T-helper 9 cell (primary cell): ENCODE measurements at places on chromosomes 7 and 10.
A peak's percentile ranks its signal among the peaks of the same experiment; 100 is the strongest.

- DNase-seq: no peak
Observed at GRCh38 chr10:131641898-131642297, 258.9 kb upstream of the PPP2R2D start.

GRCh38 chr10:34716958-34717357 lies 98.1 kb downstream of the PARD3 start:
- no peak for DNase-seq

- DNase-seq: no peak
Observed at GRCh38 chr10:130989670-130990232, 321.8 kb downstream of the TCERG1L start.

GRCh38 chr10:130109796-130110245 lies 809 bp downstream of the C10orf143 start:
- DNase-seq: peak; percentile 71

DNA sequence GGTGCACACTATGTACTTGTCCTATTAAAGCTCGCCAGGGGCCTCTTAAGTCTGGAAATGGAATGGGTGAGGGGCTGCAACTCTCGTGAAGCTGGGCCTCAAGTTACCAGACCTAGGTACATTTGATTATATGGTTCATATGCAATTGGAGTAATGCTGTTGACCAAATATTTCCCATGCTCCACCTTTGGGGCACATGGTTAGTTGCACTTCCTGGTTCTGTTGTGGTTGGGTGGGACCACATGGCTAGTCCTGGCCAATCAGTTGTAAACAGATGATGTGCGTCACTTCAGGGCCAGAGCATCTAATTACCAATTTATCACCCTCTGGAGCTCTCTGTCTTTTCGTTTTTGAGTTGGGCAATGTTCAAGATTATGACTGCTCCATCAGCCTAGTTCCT lies 39.5 kb upstream of the OPN4 start:
- DNase-seq: no peak

DNA sequence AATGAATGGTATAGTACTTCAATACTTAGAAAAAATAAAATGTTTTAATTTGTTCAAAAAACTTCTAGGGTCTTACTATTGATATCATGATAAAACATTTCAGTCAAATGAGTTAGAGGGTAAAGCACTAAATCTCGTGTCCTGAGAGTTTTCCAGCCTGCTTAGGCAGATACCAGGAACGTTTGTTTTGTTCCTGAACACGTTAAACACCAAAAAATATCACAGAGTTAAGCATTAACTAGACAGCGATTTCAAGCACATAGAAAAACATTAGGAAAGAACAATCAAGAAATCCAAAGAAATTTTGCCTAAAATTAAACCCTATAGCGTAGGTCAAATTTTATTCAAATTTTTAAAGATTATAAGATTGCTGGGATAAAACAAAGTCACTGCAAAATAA lies 204.6 kb upstream of the AGR3 start:
- no peak for DNase-seq

DNA sequence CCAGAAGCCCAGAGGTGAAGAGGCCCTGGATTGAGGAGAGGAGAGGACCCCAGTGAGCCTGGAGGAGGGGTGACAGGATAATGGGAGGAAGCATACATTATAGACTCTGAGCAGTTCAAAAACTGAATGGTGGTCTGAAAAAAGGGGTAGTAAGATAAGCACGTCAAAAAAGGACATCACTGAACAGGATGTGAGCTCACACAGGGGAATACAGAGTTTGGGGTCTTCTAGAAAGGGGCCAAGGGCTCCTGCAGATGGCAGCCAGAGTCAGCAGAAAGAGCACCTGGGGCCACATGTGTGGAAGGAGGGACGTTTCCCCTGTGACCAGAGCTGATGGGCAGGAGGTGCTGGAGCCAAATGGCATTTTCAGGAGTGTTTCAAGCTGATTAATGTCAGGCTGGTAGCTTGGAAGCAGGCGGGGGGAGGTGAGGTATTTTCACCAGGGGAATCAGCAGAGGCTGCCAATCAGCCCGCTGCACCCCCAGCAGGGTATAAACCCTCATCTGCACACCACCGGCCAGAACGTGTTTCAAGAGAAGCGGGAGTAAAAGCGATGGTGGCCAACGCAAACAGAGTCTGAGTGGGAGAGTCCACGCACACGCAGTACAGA lies 85.8 kb downstream of the TNS3 start:
- no peak for DNase-seq

GRCh38 chr10:16887565-16887964 lies 70.3 kb upstream of the RSU1 start:
- no peak for DNase-seq

- no peak for DNase-seq
Observed at GRCh38 chr7:130409067-130409711, 28.9 kb downstream of the CPA1 start.

- DNase-seq: no peak
Observed at GRCh38 chr10:88249450-88249849, 333.7 kb downstream of the RNLS start.

DNA sequence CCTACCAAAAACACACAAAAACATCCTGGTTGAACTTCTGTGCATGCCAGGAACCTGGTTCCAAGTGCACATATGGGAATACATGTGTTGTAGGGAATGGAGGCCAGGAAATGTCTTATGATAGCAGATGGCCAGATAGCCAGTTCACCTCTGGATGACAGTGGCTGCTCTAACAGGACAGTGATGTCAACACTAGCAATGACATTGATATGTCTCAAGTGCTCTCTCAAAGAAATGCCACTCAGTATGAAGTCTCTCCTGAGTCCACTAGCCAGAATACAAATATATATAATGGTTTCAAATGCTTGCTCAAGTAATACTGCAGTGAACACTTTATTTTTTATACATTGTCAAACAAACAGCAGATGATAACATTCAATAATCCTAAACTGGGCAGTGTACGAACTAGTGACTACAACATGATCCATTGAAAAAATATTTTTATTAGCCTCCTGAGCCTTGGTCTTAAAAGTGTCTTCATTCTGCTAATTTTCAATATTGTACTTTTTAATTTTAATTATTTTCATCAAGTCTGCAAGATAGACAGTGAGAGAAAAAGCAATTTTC lies 26.0 kb upstream of the PCDH15 start:
- no peak for DNase-seq

GRCh38 chr10:133025558-133026090 lies 62.1 kb upstream of the ADGRA1 start:
- DNase-seq: no peak

DNA sequence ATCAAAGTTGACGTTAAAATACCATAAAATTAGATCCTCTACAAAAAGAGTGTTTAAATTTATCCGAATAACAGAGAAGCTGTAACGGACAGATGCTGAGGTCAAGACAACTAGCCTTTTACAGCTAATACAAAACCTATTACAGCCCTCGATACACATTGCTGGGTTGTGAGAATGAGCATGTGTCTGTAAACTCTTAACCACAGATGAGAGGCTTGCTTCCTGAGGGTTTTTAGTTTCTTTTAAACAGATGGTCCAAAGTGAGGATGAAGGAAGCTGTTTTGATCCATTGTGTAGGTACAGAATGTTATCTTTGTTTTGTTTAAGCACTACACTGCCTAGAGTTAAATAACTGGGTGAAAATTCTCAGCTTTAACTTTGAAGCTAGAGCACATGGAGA lies 578.2 kb downstream of the PARD3 start:
- no peak for DNase-seq

- DNase-seq: no peak
Observed at GRCh38 chr7:22052674-22053365, 107.1 kb upstream of the CDCA7L start.

DNA sequence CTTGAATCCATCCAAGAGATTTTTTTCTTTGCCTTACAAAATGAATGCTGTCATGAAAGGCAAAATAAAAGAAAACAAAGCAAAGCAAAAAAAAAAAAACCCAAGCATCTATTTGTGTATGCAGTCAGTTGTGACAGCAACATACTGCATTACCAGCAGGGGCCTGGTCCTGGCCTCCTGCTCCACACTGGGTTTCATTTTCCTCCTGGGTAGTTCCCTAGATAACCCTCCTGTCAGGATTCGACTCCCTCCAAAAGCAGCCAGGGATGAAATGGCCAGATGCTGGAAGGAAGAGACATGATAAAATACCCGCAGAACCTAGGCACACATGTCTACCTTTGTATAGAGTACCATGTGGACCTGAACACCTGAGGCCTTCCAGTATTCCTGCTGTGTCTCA lies 148.6 kb downstream of the NRCAM start:
- no peak for DNase-seq

GRCh38 chr7:121278120-121279021 lies 50.4 kb upstream of the WNT16 start:
- DNase-seq: no peak

DNA sequence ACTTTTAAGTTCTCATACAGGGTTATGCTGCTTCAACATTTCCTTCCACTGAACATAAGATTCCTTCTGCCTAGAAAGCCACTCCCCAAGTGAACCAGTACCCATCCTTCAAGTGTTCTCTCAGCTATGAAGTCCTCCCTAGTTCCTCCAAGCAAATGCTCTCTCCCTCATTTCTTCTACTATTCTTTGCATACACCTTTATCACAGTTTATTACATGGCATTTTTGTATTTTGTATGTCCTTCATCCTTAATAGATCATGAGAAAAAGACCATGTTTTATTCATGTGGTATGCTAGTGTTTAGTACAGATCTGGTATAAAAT lies 1.9 kb downstream of the SYPL1 start:
- no peak for DNase-seq

- no peak for DNase-seq
Observed at GRCh38 chr7:56218510-56218909, 102.3 kb upstream of the NUPR2 start.

- no peak for DNase-seq
Observed at GRCh38 chr10:2826675-2827074, 240.7 kb upstream of the PFKP start.

- no peak for DNase-seq
Observed at GRCh38 chr10:96834120-96834519, 2.0 kb downstream of the LCOR start.

DNA sequence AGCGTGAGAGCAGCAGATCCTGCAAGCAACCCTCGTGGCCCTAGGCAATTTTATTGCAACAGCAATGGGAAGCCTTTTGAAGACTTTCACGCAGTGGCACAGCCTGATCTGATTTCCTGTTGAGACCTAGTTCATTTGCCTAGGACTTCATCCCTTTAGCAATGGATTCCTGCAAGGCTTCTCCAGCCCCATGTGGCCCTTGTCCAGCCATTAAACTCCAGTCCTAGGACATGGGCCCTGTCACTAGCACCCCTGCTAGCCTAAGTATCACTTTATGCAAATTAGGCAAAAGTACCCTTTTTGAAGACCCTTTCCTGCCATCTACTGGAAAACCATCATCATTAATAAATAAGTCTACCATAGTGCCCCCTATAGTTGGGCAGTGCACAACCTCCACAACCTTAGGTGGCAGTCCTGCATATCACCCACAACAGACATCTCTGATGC lies 379.4 kb downstream of the GALNT17 start:
- no peak for DNase-seq

DNA sequence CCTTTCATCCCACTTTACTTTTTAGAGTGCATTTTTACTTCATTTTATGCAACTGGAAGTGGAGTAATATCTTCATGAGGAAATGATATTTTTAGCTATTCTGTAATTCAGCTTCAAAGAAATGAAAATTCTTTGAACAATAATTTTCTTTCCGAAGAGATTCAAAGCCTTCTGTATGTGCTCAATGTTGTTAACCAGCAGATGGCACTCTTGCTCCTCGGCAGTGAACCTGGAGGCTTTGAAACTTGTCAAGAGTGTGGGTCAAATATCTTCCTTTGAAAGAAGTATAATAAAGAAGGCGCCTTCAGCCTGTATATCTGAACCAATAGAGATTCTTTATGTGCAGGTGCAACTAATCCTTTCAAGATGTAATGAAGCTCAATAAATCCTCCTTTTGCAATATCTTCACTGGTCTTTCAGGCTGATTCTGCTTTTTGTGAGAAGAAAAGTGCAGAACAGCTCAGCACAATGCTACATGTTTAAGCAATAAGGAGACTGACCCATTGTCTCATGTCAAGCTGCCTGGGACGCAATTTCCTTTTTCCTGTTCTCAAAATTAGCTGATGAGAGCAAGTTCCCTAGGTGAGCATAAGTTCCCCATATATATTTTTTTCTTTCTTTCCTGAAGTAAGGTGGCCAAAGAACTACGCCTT lies 258.4 kb downstream of the SEMA3A start:
- no peak for DNase-seq

DNA sequence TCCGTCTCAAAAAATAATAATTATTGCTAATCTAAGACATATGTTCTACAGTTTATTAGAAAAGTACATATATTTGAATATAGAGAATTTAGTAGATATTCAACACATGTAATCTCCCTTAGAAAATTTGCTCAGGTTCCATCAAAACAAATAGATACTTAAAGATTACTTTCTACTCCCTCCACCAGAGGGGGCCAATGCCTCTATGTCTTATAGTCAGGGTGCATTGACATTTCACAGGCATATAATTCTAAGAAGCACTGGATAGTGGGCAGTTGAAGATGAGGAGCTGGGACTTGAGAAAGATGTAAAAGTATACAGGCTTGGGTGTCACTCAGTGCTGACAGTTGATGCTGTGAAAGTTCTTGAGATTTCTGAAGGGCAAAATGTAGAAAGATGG lies 301.6 kb upstream of the HPS1 start:
- DNase-seq: no peak

DNA sequence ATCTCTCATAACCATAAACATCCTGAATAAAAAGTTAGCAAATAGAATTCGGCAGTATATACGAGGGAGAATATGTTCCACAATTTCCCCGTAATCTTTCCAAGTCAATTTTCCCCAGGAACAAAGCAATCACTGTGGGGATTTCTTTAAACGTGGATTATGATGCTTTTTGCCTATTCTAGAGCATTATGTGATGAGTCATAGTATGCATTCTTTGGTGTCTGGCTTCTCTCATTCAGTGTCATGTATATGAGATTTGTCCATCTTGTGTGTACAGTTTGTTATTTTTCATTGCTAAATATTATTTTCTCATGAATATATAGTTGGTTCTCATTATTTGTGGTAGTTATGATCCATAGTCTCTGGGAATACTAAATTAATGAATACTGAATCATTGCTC lies 9.9 kb upstream of the OR9A4 start:
- DNase-seq: no peak

DNA sequence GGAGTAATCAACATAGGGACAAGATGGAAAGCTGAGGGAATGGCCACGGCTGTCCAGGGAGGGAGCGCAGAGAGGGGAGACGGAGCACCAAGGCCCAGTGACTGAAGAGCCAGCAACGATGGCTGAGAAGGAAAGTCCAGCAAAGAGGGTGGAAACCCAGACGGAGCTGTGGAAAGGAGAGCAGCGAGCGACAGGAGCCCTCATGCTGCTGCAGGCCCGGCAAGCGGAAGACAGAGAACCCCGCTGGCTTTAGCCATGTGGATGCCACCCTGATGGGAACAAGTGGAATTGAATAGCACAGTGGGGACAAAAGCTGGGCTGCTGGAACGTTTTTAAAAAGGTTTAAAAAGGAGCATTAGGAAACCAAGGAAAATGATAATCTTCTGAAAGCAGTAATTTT lies 82.9 kb upstream of the DDC start:
- no peak for DNase-seq

- DNase-seq: no peak
Observed at GRCh38 chr10:123808286-123808685, 83.3 kb downstream of the CPXM2 start.

- DNase-seq: peak; percentile 48
Observed at GRCh38 chr10:72320676-72321247, 34.0 kb downstream of the DNAJB12 start.
